EH (cell line): ENCODE measurements at places on chromosomes 5 and 9.

- no peak for DNase-seq
Measured at GRCh38 chr9:6614489-6614888, 31.0 kb downstream of the GLDC start.

DNA sequence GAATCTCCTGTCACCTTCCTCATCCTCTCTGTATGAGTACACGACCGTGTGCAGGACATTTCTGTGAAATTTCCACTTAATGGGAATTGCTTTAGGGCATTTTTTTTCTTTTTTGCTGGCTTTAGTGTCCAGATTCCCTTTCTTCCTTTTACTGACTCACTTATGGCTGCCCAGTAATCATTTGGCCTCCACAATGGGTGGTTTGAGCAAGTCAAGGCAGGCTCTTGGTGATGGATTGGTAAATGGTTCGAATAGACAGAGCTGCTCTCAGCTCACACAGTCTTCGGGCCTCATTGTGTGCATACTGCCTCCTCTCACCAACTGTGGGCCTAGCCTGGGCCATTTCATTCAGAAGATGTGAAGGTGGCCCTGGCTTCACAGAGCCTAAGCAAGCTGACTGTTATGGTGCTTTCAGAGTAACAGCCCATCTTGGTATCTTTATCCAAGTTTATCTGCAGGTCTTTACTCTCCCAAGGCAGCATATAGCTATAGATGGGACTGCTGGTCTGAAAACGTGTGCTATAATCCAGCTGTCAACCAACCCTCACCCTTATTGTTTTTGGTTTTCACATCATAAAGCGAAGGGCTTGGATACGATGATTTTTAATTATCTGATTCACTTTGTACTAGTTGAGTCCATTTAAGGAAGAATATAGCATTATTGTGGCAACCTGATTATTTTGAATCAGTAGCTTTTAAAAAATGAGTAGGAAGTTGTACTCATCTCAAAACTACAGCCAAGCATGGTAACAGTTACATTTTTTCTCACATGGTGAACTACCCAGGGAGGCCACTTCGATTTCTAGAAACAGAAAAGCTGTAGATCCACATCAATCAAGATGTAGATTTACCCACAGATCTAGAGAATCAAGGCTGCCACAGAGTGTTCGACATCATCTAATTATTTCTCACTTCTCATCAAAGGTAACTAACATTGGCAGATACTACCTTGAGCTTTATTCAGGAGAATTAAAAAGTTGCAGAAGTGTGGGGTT is 50.4 kb upstream of the CKMT2 start:
- no peak for DNase-seq

DNA sequence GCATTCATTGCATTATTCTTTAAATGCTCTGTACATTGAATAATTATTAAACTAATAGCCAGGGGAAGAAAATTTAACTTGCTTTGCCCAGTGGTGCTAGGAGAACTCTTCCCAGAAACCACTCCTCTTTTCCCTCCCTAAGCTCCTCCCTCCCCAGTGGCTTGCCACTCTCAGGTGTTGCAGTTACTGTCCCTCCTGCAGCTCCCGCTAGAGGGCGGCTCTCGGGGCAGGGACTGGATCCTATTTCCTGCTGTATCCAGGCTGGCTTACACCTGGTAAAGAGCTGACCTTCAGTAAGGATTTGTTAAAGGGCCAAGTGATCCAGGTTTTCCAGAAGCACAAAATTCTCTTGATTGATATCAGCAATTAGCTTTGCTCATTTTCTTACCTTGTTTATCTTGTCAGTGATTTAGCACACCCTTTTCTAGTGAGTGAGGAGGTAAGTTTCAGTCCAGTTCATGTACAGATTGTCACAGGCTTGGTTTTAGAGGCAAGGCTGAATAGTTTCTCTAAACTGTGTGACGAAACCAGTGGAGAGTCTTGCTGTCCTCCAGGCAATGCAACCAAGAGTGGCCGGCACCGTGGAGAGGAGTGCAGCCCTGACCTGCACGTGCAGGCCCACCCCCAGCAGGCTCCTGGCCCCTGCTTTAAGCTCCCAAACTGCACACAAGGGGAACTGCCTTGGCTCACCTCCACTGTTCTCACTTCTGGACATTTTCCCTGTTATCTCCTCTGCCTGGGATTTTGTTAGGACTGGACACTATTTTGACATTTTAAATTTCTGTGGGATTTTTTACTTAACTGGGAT is 423.8 kb downstream of the SPOCK1 start:
- peak; percentile 60 for DNase-seq

DNA sequence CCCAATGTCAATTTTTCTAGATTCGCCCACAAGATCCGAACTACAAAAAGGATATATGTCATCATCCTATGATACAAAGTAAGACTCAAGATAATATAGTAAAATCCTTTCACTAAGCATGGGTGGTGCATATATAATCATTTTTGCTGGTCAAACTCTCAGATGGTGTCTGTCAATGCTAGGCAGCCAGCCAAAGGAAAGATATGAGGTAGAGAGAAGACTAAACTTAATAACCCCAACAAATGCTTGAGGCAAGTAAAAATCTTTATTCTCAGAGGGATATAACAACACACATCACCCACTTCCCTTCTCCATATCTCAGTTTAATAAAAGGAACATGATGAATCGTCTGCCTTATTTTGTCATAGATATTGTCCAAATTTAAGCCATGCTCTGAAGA is 841.2 kb upstream of the DMAC1 start:
- no peak for DNase-seq

DNA sequence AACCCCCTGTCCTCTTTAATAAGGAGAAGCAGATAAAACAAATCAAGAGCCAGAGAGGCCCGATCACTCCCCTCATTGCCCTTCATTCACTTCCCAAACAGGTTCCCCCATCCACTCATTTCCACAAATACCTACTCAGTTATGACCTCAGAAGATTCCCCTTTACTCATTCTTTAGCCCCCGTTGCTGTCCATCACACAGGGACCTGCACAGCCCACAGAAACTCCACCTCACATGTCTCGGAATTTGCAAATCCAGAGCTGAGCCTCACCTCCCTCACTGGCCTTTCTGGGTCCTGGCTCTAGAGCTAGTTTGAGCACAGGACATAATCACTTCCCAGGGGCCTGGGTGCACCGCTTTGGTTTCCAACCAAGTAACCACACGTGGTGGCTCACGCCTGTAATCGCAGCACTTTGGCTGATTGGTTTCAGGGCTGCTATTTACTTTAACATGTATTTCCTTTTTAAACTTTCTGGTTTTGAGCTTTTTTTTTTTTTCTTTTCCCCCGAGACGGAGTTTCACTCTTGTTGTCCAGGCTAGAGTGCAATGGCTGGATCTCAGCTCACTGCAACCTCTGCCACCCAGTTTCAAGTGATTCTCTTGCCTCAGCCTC is 17.8 kb downstream of the ATP6V0E1 start:
- DNase-seq = no peak

DNA sequence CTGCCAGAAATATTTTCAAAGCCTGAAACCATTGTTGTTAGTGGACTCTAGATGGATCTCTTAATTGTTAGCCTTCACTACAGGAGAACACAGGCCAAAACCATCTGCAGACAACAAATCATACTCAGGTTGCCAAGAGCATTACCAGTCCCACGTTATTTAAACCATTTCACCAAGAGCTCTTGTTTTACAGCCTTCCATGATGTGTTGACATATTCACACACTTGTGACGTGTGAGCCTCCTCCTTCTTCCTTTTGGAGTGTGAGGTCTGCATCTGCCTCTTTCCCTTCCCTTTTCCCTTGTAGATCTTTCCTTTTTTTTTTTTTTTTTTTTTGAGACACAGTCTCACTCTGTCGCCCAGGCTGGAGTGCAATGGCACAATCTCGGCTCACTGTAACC is 279.0 kb downstream of the AUH start:
- DNase-seq = no peak

DNA sequence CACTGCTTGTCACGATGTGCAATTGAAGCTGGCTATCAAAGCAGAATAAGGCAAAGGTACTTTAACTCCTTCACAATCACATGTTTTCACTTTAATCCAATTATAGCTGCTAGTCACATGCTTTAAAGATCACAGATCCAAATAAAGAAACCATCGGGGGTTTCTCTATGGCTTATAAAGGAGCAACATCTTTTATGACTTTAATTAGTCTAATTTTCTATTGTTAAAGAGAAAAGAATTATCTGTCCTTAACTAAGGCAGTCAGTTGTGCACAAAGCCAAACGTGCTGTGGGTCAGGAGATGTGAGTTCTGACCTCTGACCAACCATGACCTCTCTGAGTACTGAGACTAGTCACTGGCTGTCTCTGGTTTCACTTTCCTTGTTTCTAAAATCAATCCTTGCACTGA is 561.1 kb downstream of the RAB3C start:
- no peak for DNase-seq

DNA sequence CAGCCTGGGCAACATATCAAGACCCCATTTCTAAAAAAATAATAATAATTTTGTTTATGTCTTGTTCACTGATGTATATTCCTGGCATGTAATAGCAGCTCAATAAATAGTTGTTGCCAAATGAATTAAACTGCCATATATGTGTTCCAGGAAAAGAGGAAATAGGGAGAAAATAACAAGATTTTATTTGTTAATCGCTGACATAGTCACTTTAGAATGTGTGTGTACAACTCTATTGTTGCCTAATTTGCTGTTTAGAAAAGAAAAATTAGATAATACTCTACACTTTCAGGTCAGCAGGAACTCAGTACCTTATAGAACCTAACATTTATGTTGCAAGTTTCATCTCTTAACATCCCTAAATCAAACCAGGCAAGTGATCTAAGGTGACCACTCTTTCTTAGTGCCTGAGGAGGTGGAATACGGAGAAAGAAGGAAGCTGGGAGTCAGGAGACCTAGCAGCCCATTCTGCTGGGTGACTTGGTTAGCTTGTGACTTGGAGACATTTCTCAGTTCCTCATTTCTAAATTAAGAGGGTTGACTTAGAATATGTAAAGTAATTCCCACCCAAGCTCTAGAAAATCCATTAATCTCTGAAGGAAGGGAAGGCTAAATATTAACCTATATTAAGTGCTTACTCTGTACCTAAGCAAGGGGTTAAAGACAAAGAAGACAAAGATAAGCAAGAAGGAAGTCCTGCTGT is 110.3 kb upstream of the IQGAP2 start:
- no peak for DNase-seq
